Right renal cortex interstitium (tissue), 3 donors: ENCODE measurements at places on chromosomes 3 and 15.

DNA sequence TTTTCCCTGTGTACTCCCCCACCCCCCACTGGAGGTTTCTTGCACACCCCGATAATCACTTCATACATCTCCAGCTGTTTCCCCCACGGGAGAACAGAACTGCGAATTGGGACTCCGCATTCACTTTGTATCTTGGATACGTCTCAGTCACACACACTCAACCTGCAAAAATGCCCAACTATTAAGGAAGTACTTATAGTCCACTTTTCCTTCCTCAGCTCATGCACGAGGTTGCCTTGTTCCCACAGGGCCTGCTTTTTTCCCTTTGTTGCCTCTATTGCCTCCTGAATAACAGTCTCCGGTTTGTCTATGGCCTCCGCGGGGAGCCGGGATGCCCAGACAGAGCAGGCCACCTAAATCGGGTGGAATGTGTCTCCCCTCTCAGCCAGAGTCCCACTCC lies 282.3 kb downstream of the PYDC2 start:
- no peak for DNase-seq

- DNase-seq: no peak
These were observed 92.5 kb downstream of the EPHB1 start for GRCh38 chr3:134887536-134887935.

DNA sequence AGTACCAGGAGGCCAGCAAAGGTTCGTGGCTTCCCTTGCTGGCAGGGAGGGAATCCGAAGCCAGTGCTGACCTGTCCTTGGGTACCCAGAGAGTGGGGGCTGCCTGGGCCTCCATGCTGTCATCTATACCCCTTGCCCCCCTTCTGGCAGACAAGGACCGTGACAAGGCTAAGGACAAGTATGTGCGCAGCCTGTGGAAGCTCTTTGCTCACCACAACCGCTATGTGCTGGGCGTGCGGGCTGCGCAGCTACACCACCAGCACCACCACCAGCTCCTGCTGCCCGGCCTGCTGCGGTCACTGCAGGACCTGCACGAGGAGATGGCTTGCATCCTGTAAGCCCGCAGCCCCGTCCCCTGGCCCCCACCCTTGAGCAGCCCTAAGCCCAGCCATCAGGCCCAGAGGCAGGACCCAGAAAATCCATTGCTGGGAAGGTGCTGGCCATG lies 2.8 kb downstream of the FES start:
- no peak for DNase-seq

- DNase-seq: no peak
These were observed 6.0 kb downstream of the ANXA2 start for GRCh38 chr15:60391722-60392315.
